ENCODE measurements at places on chromosomes 1 and 21. TPM values are rescaled to one million over a fixed set of nuclear protein-coding genes. Genes with fewer than 3 reads are reported as not detected.

Gene RIIAD1
- not detected for total RNA-seq

DNA sequence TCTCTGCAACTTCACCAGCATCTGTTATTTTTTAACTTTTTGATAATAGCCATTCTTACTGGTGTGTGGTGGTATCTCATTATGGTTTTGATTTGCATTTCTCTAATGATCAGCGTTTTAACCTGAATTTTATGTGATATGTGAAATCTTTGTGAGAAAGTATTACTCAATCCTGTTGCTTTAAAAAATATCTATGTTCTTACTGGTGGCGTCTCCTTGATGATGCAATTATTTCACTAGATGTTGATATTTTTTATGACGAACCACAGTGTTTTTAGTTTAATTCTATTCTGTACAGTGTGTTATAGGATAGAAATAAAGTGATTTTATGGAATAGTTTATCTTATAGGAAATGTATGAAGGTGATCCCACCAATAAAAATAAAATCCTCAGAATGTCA lies 54.7 kb upstream of the GPR88 start:
- DNase-seq = no peak

- peak; percentile 20 for DNase-seq
Observed at GRCh38 chr1:20470194-20470593, 15.8 kb downstream of the CAMK2N1 start.

GRCh38 chr1:23544444-23545389 lies 13.7 kb upstream of the E2F2 start:
- peak; percentile 83 for DNase-seq

GRCh38 chr1:7938070-7938469 lies 2.6 kb downstream of the TNFRSF9 start:
- no peak for DNase-seq

DNA sequence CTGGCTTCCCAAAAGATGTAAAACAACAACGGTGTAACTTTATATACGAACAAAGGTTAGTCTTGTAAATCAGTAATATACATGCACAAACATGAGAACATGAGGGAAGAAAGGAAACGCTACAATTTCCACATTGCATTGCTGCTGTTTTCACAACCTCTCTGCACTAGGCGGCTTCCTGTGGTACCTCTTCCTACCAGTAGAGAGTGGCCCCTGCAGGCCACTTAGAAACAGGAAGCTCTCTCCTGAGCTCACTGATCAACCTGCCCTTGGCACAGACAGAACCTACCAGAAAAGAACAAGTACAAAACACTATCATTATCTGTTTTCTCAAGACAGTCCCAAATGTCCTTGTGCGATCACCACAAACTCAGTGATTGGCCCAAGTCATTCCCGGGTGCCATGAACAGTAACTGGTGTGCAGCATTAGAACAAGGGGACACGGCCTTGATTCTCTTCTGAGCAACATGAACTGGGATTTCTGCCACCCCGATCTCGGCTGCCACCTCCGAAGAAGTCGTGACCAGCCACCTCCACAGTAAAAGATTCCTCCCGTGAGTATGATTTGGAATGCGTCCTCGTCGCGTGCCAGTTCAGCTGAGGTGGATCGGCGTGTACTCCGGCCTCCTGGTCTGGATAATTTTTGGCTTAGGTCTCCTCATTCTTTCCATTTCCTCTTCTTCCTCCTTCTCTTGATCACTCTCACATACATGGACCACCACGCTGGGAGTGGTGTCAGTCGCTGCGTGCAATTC lies 5.7 kb upstream of the KCNE1 start:
- no peak for DNase-seq

DNA sequence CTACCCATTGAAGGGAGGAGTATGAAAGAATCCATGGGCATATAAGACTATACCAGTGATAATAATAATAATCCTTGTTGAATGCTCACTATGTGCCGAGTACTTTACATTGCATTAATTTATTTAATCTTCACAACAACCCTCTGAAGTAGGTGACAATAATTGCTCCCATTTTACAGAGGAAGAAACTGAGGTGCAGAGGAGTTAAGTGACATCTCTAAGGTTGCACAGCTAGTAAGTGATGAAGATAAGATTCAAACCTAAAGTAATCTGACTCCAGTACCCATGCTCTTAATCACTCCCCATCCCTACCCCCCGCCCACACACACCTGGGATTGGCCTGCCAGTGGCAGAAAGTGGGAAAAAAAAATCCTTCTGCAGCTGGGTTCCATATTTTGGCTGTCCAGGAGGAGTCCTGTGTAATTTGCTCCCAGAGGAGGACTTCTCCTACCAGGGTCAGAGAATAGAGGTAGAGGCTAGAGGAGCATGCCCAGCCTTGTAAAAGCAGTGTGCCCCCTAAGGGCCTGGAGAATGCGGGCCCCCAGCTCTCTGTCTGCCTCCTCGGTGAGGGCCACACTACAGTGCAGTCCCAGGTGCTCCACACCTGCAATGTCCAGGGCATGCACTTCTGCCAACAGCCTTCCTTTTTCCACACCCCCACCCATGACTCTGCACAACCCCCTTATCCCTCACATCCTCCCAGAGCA lies 57.8 kb downstream of the TMEM53 start:
- DNase-seq = no peak

DNA sequence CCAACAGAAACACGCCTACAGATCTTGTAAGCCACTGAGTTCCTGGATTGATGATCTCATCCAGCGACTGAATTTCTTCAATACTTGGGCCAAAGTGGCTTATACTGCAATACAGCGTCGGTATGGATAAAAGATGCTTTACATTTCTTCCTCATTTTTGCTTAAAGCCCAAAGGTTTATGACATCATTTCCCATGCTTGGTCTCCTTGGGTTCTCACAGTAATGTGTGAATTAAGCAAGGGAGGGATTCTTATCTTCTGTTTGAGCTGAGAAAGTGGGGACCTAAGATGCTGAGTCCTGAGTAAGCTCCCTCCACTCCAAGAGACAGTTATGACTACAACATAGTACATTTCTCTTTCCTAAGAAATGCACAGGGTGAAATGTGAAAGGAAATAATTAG lies 39.5 kb downstream of the LBR start:
- DNase-seq = no peak

- DNase-seq = peak; percentile 69
Observed at GRCh38 chr1:44377925-44378784, 23.1 kb upstream of the ERI3 start.

GRCh38 chr1:153032073-153032472 lies 1.1 kb downstream of the SPRR1B start:
- DNase-seq = no peak

Gene SLC45A1
- total RNA-seq = 0.06 TPM

- no peak for DNase-seq
Observed at GRCh38 chr1:244414543-244414942, 37.2 kb downstream of the ADSS2 start.

- DNase-seq = no peak
Observed at GRCh38 chr21:20551939-20552338, 446.3 kb upstream of the NCAM2 start.

- DNase-seq = peak; percentile 91
Observed at GRCh38 chr1:224182866-224183590, at the start of gene DEGS1. DEGS1 (plus strand) TSS chr1:224183240; CDS start chr1:224183337, 97 bp downstream.

- no peak for DNase-seq
Observed at GRCh38 chr1:46199233-46199749, 1.1 kb upstream of the POMGNT1 start.

DNA sequence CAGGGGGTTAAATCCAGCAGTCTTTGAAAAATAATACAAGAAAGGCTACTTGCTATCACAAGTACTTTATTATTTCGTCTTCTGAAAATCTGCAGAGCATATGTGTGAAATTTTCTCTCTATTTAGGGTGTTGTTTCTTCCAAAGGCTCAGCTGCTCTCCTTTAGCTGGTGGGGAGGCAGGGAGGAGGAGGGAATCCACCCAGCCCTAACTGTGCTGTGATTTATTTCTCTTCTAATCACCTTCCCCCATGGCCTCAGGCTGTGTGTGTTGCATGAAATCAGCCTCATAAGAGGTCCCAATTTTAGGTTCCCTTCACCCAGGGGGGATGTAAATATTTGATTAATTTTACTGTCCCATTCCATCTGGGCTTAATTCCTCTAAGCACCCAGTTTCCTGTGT lies 77.6 kb upstream of the PGBD5 start:
- no peak for DNase-seq

- no peak for DNase-seq
Observed at GRCh38 chr1:186671136-186671825, 8.9 kb downstream of the PTGS2 start.

Gene GIPC2
- total RNA-seq = 0.29 TPM

- no peak for DNase-seq
Observed at GRCh38 chr1:43522431-43522775, 8.3 kb upstream of the PTPRF start.

- no peak for DNase-seq
Observed at GRCh38 chr1:74481607-74482006, 30.8 kb downstream of the LRRC53 start.

- DNase-seq = no peak
Observed at GRCh38 chr1:214503553-214503952, 47.8 kb downstream of the PTPN14 start.

Gene NEK2
- total RNA-seq = 151 TPM

GRCh38 chr21:44820851-44821250 lies 3.0 kb upstream of the SUMO3 start:
- no peak for DNase-seq

DNA sequence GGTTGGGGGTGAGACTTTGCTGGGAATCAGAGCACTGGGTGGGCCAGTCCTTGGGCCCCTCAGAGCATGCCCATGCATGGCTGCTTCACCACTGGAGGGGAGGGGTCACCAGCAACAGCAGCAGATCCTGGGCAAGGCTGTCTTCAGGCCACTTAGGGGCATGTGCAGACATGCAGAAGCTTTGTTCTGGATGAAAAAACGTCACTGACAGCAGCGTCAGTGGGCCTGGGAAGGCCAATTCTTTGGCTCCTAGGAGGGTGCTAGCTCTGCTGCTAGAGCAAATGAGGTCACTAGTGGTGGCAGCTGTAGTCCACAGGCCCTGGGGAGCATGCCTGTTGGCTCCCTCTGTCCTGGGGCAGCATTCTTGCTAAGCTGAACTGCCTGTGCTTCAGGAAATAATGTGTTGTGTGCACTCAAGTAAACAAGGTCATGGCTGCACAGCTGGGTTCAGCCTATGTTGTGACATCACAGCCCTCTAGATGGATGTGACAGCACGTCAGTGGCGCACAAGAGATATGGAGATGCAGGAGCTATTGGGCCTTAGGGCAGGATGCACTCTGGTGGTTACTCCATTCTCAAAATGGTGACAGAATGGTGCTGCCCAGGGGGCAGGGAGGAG lies 27.0 kb downstream of the ZC3H11B start:
- no peak for DNase-seq

- no peak for DNase-seq
Observed at GRCh38 chr1:89999208-89999607, 4.3 kb downstream of the ZNF326 start.

GRCh38 chr1:58670181-58670580 lies 29.7 kb downstream of the MYSM1 start:
- no peak for DNase-seq

GRCh38 chr1:45410850-45411509 lies 70.7 kb upstream of the MUTYH start:
- DNase-seq = peak; percentile 28

- no peak for DNase-seq
Observed at GRCh38 chr1:161902182-161902581, 121.5 kb downstream of the OLFML2B start.

DNA sequence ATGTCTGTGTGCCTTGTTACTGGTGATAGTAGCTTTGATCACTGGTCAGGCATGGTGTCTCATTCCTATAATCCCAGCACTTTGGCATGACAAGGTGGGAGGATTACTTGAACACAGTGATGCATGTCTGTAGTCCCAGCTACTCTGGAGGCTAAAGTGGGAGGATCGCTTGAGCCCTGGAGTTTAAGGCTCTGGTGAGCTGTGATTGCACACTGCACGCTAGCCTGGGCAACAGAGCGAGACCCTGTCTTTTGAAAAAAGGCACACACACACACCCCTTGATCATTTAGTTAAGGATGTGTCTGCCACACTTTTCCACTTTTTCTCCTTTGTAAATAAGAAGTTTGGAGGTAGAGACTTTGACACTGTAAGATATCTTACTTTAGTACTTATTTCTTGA lies 15.1 kb downstream of the MIGA1 start:
- DNase-seq = no peak

DNA sequence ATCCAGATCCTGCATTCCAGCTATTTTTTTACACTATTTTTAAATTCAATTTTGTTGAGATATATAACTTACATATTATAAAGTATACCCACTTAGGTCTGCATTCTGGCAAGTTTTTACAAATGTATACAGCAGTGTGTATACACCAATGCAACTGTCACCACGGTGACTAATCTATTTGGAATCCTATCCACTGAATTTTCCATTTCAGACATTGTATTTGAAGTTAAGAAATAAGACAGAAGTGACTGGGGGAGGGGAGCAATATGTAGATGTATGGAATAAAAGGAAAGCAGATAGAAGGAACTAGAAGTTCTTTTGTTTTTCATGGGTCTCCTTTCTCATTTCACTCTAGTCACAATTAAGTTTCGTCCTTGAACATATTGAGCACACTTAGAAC lies 431.5 kb upstream of the CHRM3 start:
- peak; percentile 17 for DNase-seq

Gene UMODL1
- 0.24 TPM for total RNA-seq

DNA sequence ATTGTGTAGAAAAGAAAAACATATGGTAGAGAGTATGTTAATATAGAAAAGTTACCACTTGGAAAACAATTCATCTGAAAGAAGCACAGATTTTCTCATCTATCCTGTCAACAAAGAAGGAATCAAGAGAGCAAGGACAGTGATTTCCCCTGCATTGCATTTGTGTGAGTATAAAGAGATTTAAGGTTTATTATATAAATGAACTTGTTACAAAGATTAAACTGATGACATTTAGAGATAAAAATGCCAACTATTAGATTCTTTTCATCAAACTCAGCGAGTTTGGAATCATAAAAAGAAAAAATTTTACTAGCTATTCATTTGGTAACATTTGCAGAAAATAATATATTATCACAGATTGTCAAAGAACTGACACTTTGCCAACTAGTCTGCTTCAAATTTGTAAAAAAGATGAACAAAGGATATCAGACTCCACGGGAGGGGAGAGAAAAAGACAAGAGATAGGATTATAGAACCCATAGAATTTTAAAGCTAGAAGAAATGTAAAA lies at the start of gene RGS21:
RGS21 (plus strand) TSS at position 51 of the 509 bp plus-strand sequence. CDS start 26,045 bp downstream, outside the sequence.
- DNase-seq = no peak

GRCh38 chr21:35400233-35400939 lies 351.3 kb upstream of the RUNX1 start:
- DNase-seq = peak; percentile 67

GRCh38 chr1:10257851-10258250 lies 47.5 kb downstream of the KIF1B start:
- DNase-seq = no peak

Gene CYP4X1
- total RNA-seq = 0.77 TPM

DNA sequence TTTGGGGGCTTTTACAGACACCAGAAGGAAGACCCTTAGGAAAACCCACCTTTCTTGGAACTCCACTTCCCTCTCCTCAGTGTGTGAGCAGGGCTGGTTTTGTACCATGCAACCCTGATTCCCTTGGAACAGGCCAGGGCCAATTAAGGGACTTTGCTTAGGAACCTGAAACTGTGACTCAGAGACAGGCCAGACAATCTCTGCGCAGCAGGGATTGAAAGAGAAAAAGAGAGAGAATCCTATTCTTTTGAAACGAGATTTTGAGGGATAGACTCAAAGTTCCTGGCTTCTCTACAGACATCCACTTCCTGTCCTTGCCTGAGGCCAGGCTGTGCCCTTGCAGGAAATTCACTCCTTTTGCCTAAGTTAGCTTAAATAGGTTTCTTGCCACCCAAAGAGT lies 23.1 kb upstream of the C1orf198 start:
- DNase-seq = no peak

GRCh38 chr1:232966663-232967062 lies 16.3 kb downstream of the NTPCR start:
- no peak for DNase-seq
